ENCODE measurements at places on chromosomes 7 and 10.

DNA sequence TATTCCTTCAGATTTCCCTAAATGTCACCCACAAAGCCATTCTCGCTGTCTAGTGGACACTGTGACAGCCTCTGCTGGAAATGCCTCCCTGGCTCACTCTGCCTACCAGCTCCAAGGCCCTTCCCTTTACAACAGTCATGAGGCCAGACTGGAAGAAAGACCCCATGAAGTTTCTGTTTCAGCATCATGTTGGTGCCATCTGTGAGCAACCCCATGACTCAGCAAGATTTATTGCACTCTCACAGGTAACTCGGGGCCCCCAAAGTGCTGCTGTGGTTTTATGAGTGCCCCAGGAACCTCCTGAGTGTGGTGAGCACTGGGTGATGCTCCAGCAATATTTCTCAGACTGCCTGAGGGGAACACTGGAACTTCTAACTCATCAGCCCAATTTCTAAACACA lies 218.6 kb downstream of the ZNF33B start:
- DNase-seq: no peak

DNA sequence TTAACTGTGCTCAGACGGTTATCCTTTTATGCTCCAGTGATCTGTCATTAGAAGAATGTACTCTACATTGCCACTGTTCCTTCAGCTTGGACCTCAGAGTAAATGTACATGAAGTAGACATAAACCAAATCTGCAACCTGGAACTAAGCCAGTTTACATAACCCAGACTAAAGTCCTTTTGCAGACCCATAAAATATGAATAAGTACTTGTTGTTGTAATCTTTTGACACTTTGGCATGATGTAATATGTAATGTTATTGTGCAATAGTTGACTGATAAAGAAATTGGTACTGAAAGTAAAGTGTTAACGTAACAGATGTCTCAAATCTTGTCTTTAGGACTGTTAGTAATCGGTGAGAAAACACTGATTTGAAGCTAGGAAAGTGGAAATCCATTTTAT lies 115.8 kb upstream of the SORCS1 start:
- no peak for DNase-seq

DNA sequence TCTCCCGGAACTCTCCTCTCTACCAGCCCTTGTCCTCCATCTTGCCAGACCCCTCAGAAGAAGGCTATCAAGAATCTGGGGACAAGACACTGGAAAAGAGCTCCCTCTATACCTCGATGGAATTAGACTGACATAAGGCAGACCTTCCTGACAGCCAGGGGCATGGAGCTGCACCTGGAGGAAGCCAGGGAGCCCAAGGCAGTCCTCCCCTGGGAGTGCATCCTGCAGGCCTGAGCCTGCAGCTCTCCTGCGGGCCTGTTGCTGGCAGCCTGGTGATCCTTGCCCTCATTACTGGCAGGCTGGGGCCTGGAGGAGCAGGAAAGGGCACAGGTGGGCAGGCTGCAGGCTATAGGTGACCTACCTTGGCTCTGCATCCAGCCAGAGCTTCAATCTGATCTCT lies 323.4 kb downstream of the GRID1 start:
- DNase-seq: no peak

GRCh38 chr7:77367976-77368375 lies 48.2 kb downstream of the GSAP start:
- DNase-seq: no peak

- peak; percentile 69 for DNase-seq
Observed at GRCh38 chr7:134720091-134720935, 59.1 kb upstream of the CALD1 start.

GRCh38 chr10:91410638-91411371 lies 661 bp downstream of the HECTD2 start:
- peak; percentile 41 for DNase-seq

GRCh38 chr7:129401967-129402860 lies 32.0 kb upstream of the STRIP2 start:
- DNase-seq: peak; percentile 5

- DNase-seq: peak; percentile 26
Observed at GRCh38 chr10:91077549-91078071, 142.9 kb upstream of the PCGF5 start.

GRCh38 chr10:46550795-46551700 lies 5.4 kb downstream of the GPRIN2 start:
- no peak for DNase-seq

DNA sequence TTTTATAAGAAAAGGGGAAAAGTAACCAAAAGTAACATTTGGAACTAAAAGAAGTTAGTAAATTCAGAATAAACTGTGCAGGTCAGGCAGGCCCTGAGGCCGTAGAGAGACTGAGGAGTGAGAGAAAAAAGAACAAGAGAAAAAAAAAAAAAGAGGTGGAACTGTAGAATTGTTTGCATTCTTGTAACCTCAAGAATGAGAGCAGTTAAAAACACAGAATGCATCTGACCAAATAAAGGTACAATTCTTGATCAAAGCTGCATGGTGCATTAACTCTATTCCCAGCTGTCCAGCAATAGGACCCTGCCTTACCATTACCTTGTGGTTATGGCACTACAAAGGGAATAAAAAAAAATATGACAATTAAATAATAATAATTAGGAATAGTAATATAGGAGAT lies 170.1 kb upstream of the SEMA3A start:
- peak; percentile 14 for DNase-seq

DNA sequence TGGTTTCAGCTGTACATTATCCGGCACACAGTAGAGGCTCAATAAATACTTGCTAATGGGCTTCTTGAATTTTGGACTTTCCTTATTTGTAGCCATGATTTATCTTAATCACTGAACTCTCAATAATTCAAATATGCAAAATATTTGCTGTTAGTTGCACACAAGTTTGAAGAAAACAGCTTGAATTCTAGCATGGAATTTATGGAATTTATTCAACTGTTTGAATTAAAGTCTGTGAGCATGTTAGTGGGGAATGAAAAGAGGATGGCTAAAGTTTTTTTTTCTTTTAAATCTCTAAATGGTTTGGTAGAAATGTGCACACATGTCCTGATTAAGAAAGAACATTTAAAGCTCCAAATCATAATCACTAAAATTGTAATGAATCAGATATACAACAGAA lies 42.5 kb downstream of the SIRT1 start:
- no peak for DNase-seq

- DNase-seq: peak; percentile 23
Observed at GRCh38 chr10:82826132-82826531, 951.1 kb downstream of the NRG3 start.

GRCh38 chr10:74419958-74420375 lies 268.9 kb downstream of the ADK start:
- peak; percentile 55 for DNase-seq

- no peak for DNase-seq
Observed at GRCh38 chr10:43093423-43094076, 16.7 kb downstream of the RET start.

GRCh38 chr7:59079-60016 lies 133.0 kb upstream of the FAM20C start:
- DNase-seq: no peak

GRCh38 chr10:130232166-130233034 lies 96.2 kb downstream of the GLRX3 start:
- no peak for DNase-seq

- DNase-seq: no peak
Observed at GRCh38 chr7:16786257-16786656, 18.5 kb downstream of the AGR2 start.

DNA sequence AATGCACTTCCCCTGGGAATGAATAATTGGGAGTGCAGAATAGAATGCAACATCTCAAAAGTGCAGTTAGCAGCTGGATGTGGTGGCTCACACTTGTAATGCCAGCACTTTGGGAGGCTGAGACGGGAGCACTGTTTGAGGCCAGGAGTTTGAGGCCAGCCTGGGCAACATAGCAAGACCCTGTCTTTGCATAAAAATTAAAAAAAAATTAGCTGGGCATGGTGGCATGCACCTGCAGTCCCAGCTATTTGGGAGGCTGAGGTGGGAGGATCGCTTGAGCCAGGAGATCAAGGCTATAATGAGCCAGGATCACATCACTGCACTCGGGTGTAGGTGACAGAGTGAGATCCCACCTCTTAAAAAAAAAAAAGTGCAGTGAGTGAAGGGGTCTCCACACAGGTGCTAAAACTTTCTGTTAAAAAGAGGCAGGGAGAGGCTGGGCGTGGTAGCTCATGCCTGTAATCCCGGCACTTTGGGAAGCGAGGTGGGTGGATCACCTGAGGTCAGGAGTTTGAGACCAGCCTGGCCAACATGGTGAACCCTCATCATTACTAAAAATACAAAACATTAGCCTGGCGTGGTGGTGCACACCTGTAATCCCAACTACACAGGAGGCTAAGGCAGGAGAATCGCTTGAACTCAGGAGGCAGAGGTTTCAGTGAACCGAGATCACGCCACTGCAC lies 13.5 kb upstream of the ZMIZ1 start:
- no peak for DNase-seq

- peak; percentile 43 for DNase-seq
Observed at GRCh38 chr10:10438335-10439100, 579.2 kb upstream of the CELF2 start.

DNA sequence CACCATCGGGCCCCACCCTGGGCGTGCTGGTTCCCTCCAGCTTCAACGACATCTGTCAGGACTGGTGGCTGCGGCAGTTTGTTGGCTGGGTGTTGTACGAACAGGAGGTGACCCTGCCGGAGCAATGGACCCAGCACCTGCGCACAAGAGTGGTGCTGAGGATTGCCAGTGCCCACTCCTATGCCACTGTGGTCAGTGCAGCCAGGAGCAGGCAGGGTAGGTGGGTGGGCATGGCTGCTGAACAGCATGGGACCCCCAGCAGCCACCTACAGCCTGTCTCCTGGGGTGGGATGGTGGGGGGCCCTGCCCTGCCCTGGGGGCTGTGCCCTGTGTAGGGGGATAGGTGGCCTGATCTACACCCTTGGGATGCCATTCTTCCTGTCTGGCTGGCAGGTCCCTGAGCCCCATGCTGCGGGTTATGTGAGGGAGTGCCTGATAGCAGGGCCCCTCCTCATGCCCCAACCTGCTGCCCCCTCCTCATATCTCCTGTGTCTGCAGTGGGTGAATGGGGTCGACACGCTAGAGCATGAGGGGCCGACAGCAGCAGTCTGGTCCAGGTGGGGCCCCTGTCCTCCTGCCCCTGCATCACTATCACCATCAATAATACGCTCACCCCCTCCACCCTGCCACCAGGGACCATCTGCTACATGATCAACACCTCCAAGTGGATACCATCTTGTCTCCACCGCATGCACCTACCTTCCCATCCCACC lies 56.9 kb downstream of the ZNF727 start:
- no peak for DNase-seq

GRCh38 chr7:16061630-16062029 lies 359.7 kb downstream of the CRPPA start:
- no peak for DNase-seq

- DNase-seq: no peak
Observed at GRCh38 chr7:73597978-73598782, 19.8 kb upstream of the TBL2 start.

DNA sequence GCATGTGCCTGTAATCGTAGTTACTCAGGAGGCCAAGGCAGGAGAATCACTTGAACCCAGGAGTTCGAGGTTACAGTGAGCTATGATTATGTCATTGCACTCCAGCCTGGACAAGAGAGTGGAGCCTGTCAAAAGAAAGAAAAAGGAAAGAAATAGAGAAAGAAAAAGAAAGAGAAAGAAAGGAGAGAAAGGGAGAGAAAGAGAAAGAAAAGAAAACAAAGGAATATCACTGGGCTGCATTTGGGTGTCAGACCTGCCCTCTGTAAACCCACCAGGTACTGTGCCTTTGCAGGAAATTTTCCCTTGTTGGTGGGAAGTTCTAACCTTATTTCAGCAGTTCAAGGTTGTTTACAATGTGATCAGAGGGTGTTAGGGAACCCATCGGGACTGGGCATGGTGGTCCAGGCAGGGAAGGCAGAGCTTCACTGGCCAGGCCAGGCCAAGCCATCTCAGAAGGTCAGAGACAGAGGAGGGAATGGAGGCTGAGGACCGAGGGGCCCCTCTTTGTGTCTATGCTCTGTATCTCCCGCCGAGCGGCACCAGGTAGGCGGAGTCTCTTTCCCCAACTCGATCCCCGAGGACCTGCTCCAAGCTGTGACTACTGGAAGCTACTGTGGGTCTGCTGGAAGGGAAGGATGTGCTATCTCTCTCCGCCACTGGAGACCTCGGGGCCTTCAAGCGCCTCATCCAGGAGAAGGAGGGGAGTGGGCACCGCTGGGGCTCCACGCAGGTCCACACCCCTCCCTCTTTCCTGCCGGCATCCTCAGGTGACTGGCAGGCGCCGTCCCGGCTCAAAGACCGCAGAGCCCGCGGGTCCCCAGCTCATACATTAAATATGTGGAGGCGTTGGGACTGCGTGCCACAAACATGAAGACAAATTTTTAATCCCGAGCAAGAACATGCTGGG lies 15.2 kb upstream of the KAZALD1 start:
- no peak for DNase-seq

DNA sequence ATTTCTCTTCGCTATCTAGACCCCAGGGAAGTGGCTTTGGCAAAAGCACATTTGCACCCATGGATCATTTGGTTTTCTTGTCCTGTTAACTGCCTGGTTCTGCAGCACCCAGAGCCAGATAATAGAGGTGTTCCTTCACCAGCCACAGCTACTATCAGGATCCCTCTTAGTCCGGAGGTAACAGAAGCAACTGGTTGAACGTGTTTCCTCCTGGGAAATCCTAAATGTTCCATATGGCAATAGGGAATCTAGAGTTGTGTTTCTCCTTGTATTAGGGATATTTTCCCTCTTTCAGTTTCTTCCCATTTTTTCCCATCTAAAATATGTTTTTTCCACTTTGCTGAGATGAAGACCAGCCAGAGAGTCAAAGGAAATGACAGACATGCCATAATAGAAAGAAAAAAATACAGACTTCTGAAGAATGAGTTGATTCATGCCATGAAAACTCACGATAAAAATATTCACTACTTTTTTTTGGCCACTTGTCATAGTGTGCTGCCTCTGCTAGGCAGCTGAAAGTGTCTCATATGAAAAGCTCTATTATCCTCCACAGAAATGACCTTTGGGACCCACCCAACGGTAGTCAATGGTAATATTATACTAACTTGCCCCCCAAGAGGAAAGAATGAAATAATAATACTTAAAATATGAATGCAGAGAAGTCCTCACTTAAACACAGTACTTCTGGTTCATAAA lies 472.8 kb downstream of the KCNMA1 start:
- DNase-seq: peak; percentile 26

GRCh38 chr7:155213955-155214740 lies 83.5 kb upstream of the INSIG1 start:
- DNase-seq: no peak

Data from cardiac fibroblast (primary cell).